ENCODE measurements at places on chromosomes 5 and 9.

GRCh38 chr9:94973451-94973941 lies 247.0 kb downstream of the AOPEP start:
- DNase-seq: peak; percentile 68

DNA sequence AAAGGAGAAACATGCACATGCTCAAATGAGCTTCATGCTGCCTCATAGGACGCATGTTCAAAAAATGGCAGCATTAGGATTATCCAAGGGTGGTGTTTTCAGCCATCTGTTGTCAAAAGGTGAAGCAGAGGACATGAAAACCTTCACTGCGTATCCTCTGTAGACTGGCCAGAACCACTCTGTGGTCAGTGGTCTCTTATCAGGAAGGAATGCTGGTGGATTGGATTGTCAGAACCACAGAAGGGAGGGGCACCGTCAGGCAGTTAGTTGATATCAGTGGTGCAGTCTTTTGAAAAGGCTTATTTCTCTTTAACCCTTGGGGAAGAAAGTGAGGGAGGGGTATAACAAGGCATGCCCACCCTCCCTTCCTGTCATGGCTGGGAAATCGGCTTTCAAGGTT lies 100.1 kb downstream of the FBXL7 start:
- no peak for DNase-seq

DNA sequence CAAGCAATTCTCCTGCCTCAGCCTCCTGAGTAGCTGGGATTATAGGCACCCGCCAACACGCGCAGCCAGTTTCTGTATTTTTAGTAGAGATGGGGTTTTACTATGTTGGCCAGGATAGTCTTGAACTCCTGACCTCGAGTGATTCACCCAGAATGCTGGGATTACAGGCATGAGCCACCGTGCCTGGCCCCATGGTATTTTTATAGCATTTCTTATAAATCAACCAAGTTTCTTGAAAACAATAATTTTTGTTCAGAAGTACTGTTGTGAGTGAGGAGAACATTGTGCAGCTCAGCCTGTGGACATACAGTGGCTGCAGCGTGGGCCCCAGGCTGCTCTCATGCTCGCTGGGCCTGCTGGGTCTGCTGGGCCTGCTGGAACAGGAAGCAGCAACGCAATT lies 45.3 kb downstream of the MAP1B start:
- no peak for DNase-seq

GRCh38 chr9:126051446-126052130 lies 275.0 kb upstream of the MVB12B start:
- no peak for DNase-seq

- peak; percentile 21 for DNase-seq
These were observed 7.0 kb downstream of the CENPP start for GRCh38 chr9:92332577-92333281.

DNA sequence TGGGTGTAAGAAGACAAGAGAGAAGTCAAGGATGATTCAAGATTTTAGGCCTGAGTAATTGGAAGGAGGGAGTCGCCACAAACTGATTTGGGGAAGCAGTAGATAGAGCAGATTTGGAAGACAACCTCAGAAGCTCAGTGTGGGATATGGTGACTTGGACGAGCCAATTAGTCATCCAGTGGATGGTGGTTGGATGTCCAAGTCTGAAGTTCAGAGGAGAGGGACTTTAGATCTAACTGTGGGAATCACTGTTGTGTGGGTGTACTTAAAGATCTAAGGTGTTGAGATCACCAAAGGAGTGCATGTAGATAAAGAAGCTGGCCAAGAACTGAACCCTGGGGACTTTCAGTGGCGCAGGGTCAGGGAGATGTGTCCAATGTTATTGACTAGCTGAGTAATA lies 2.2 kb downstream of the IDNK start:
- DNase-seq: no peak

DNA sequence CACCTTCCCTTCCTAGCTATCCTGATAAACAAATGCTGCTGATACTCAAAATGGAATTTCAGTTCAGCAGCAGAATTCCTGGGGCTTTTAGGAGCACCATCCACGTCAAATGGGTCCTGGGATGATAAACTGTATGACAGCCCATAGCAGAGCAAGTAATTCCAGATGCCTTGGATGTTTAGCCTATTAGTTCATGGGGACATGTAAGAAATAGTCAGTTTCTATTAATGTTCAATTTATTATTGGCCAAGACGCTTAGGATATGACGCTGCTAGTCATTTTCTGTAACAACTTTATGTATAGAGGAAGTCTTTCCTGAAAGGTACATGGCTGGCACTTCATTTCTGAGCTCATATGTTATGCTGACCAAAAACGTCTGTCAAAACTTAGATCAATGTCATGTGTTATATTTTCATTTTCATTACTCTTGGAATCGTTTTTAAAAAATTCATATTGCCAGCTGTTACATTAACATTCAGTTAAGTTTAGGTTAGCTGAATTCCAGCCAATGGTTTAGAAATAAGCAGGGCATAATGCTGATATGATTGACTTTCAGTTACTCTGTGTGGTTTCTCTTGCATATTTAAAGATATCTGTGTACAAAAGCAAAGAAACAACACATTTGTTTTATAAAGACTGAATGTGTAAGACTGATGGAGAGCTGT lies 243.8 kb downstream of the CSNK1G3 start:
- peak; percentile 65 for DNase-seq

DNA sequence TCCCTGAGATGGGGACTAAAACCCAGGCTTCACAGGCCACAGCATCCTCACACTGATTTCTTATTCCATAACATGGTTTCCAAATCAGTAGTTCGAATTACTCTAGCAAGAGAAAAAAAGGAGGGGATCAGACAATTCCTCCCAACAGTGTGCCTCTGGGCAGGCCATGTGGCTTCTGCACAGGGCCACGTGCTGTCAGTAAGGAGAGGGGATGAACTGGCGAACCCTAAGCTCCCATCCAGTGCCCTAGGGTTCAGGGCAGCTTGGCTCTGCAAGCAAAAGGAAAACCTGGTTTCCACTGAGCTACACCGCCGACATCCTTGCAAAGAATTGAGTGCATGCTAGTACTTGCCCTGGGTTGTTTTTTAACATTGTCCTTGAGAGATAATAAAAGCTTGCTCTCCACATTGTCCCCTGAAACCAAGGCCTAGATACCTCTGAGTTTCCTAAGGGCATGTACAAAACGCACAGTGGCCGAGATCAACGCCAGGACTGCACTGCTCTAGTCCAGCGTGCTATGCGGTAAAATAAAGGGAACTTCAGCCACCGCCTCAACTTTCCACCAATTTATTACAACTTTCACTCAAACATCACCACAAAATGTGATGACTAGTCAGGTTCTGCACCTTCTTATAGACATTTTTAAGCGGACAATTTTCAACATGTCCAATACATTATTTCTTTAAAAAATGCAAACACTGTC lies 4.5 kb downstream of the CAMSAP1 start:
- DNase-seq: no peak

- no peak for DNase-seq
These were observed 2.7 kb downstream of the GZMA start for GRCh38 chr5:55104946-55105701.

DNA sequence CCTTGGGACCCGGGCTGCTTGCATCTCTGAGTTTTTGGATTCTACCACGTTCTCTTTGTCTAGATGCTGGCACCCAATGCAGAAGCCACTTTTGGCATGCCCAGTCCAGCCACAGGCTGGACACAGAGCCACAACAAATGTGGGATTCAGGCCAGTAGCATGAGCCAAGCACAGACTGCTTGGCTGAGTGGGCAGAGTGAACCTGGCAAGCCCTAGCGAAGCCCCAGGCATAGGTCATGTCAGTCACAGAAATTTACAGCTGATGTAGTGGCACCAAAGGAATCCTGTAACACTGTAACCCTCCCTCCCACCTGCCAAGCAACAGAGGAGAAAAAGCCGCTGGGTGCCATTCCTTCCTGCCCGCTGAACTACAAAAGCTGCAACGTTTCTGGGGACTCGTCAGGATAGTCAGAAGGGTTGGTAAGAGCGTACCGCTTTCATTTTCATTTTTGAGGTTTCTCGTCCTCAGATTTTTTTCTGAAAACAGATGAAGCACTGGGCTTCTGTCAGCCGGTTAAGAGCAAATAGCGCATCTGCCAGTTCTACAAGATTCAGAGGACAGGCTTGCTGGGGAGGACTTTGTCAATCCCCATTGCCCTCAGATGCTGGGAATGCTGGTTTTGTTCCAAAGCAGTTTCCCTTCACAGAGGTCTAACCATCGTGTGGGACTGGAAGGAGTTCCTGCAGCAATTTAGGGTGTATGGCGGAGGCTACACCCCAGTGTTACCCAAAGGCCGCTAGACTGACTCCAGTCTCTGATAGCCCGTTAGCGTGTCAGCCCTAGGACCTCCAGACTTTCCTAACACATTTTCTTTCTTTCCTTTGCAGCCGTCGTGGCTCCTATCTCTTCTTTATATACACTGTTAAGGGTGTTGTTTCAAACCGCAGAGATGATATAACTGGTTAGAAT lies 399.0 kb downstream of the HTR1A start:
- no peak for DNase-seq

GRCh38 chr9:93127395-93127911 lies 6.6 kb downstream of the NINJ1 start:
- DNase-seq: peak; percentile 53

GRCh38 chr9:132808645-132809044 lies 69.4 kb downstream of the AK8 start:
- no peak for DNase-seq
